Peyer's patch (tissue), 4 donors: ENCODE measurements at places on chromosomes 12 and 14.
A peak's percentile ranks its signal among the peaks of the same experiment; 100 is the strongest.

DNA sequence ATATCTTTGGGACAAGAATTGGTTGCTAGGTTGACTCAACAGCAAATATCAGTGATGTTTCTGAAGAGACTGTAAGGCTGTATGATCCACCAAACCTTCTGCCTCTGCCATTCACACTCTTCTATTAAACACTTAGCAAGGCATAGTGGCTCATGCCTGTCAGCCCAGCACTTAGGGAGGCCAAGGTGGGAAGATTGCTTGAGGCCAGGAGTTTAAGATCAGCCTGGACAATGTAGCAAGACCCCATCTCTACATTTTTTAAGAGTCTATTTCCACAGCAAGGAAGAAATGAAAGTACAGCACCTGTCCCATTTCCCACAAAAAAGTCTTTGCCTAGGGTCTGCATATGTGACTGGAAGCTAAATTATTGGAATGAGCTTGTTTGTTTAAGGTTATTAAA lies 7.8 kb downstream of the ARG2 start:
- DNase-seq: no peak

DNA sequence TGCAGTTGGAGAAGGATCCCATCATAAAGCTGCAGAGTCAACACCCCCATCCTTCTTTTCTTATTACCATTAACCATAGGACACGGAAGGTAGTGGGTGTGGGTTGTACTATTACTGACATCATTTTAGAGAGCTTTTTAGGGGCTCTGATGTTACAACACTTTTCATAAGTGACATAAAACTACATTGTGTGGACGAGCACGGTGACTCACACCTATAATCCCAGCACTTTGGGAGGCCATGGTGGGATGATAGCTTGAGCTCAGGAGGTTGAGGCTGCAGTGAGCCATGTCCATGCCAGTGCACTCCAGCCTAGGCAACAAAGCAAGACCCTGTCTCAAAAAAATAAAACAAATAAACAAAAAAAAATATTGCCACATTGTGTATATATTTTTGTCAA lies 167.1 kb downstream of the DUSP6 start:
- DNase-seq: no peak

GRCh38 chr14:42149609-42150261 lies 543.1 kb downstream of the LRFN5 start:
- DNase-seq: no peak

- DNase-seq: no peak
Measured at GRCh38 chr14:87888136-87888999, 104.6 kb downstream of the GALC start.

- DNase-seq: peak; percentile 40
Measured at GRCh38 chr12:119681728-119682638, 14.1 kb downstream of the PRKAB1 start.

DNA sequence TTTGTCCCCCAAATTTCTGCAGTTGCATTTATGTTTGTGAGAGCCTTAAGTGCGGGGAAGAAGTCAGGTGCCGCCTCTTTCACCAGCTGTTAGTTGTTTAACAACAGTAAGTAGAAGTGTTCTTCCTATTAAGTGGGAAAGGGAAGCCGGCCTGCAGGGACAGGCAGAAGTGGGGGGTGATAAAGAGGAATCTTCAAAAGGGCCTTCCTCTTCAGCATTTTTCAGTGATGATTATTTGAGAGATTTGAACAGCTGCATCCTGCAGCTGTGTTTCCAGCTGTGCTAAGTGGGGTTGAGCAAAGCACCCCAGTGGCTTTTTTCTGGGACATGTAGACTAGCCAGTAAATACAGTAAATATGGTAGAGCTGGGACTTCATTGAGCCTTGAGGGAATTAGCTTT lies 32.1 kb upstream of the SLC38A1 start:
- peak; percentile 19 for DNase-seq

- DNase-seq: no peak
Measured at GRCh38 chr14:85263916-85264675, 265.8 kb upstream of the FLRT2 start.

DNA sequence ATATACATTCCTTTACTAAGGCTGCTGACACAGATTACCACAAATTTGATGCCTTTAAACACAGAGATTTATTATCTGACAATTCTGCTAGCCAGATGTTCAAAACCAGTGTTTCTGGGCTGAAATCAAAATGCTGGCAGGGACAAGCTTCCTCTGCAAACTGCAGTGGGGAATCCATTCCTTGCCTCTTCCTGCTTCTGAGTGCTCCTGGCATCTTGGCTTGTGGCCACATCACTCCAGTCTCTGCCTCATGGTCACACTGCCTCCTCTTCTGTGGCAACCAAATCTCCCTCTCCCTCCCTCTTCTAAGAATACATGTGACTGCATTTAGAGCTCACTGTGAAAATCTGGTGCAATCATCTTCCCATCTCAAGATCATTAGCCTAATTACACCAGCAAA lies 235.7 kb downstream of the TTC8 start:
- DNase-seq: no peak

- DNase-seq: no peak
Measured at GRCh38 chr12:27285403-27285802, 41.3 kb downstream of the STK38L start.

DNA sequence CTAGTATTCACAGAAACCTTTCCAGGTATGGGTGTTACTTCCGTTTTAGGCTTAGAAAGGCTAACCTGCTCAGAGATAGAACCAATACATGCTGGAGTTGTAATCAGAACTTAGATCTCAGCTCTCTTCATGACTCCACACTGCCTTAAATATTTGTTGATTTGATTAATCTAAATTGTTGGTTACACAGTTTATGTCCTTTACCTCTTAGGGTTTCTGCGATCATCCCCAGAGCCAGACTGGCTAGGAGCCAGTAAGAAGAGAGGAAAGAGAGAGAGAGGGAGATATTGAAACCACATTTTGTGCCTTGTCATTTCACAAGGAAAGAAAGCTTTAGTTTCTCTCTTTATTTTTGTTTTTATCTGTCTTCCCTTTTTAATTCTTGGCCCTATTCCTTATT lies 16.8 kb upstream of the MGP start:
- DNase-seq: no peak

GRCh38 chr14:100914597-100915021 lies 11.1 kb upstream of the RTL1 start:
- no peak for DNase-seq

DNA sequence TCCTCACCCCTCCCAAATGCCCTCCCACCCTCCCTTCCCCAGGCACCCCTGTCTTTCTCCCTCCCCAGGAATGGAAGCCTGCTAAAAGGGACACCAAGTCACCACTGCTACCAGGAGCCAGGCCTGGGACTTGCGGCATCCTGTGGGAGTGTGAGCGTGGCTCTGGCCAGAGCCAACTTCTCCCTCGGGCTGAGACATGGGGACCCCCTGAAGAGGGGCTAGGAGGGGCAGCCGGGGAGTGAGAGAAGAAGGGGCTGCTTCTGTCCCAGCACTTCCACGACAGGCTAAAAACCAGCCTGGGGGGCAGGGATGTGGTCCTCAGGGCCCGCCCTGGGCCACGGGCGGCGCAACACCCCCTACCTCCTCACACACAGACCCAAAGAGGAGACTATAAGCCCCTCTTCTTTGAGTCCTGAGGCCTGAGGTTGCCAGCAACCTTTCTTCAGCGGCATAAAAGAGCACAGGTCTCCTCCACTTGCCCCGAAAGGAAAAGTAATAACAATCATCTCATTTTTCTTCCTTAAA lies 278.9 kb downstream of the DPF3 start:
- no peak for DNase-seq

GRCh38 chr14:22266142-22266442 lies 322.9 kb downstream of the DAD1 start:
- DNase-seq: no peak

DNA sequence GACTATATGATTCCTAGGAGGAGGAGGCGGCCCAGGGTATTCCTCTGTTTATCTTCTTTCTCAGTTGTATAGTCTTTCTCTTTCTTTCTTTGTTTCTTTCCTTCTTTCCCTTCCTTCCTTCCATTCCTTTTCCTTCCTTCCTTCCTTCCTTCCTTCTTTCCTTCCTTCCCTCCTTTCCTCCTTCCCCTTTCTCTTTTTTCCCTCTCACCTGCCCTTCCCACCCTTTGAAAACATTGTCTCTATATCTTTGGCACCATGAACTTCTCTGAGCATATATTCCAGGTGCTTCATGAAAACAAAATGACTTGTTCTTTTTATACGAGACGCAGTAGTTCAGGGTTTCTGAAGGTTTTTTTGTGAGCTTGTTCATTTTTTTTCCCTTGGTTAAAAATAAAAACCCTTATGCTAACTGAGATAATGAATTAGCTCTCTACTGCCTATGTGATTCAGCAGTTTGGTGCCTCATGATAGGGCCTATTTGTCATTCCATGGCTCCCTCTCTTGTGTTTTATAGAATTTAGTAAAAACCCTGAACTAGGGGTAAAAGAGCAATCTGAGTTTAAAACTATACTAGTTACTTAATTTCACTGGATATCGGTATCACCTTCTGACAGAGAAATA lies 3.2 kb upstream of the TESPA1 start:
- DNase-seq: no peak

DNA sequence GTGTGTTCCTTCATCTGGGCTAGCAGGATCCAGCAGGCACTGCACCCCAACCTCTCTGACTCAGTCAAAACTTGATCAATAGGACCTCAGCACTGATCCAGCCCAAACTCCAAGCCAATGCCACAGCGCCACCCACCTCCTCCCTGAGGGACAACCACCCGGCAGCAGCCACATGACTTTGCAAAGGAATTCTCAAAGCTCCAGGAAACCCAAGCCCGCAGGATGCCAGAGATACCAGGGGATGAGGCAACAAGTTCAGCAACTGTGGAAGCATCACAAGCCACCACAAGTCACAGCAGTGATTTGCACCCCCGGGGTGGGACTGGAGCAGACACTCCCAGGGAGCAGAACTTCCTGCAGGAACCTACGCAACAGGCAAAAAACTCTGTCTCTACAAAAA lies 37.3 kb downstream of the ACTN1 start:
- DNase-seq: no peak

GRCh38 chr14:100292301-100292775 lies 13.9 kb downstream of the SLC25A29 start:
- no peak for DNase-seq

DNA sequence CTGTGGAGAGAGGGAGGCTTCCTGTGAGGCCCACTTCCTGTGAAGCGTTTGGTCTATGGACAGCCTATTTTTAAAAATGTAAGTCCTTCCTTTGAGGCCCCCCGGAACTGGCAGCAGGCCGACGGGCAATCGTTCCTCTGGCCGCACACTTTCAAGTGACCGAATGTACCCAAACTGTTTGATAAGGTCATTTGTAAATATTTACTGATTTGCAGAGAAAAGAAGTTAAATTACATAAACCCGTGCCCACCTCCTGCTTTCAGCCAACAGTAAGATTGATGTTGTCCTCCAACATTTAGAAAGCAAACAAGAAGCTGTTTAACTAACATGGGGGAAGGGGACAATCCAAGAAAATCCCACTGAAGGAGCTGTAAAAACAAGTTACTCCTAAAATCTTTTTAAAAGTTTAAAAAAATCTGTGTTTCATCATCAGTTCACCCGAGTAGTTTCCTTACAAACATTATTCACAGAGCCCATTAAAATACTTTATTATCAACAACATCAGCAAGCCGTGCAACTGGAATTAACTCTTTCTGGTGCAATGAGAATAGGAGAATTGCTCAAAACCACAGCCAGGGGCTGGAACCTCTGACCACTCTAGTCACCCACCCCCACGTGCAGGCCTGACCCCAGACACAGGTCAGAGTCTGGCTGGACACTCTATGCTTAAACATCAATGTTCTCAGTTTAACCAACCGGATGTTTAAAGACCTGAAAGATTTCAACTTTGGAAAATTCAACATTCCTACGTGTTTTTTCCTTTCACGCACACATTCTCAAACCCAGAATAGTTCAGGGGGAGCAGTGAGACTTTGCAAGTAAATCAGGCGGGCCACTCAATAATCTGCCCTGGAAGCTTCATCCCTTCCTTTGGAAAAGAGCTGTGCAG lies 65.3 kb downstream of the FOXN3 start:
- peak; percentile 53 for DNase-seq

GRCh38 chr12:52066346-52067080 lies 3.3 kb upstream of the ATG101 start:
- no peak for DNase-seq

GRCh38 chr14:59254146-59254910 lies 65.9 kb downstream of the DAAM1 start:
- peak; percentile 68 for DNase-seq

GRCh38 chr12:89484470-89484869 lies 40.1 kb downstream of the GALNT4 start:
- no peak for DNase-seq

GRCh38 chr12:101782273-101782731 lies 43.0 kb upstream of the SYCP3 start:
- DNase-seq: no peak

DNA sequence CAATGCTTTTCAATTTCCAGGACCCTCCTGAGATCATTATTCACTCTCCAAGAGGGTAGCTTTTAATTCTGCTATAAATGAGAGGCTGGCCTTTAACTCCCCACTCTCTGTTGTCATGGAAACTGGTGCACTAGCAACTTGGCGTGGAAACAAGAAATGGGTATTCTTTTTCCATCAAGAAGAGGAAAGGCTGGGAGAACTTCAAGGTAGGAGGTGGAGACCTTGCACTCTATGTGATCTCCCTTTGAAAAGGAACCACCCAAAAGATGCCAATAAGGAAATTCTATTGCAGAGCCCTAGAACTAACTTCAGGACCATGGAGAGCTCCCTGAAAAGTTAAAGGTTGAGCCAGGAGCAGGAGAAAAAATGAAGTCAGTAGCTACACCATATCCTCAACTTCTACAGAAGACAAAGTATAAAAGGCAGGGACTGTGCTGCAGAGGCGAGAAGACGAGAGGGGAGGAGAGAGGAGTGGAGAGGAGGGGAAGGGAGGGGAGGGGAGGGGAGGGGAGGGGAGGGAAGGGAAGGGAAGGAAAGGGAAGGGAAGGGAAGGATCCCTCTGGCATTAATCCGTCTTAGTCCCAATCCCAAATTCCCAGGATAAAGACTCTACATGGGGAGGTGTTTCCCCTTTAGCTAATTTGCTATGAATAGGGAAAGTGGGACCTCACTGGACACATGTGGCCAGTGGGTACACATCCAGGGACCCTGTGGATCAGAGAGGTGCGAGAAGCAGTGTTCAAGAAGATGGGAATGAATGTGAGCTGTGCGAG lies 46.7 kb upstream of the FICD start:
- DNase-seq: no peak
